Activated naive CD4-positive, alpha-beta T cell (primary cell): ENCODE measurements at places on chromosomes 1 and 21.

GRCh38 chr1:110134050-110134595 is 16.2 kb upstream of the SLC6A17 start:
- DNase-seq = no peak

GRCh38 chr1:47179988-47180563 is 9.8 kb downstream of the PDZK1IP1 start:
- DNase-seq = no peak

DNA sequence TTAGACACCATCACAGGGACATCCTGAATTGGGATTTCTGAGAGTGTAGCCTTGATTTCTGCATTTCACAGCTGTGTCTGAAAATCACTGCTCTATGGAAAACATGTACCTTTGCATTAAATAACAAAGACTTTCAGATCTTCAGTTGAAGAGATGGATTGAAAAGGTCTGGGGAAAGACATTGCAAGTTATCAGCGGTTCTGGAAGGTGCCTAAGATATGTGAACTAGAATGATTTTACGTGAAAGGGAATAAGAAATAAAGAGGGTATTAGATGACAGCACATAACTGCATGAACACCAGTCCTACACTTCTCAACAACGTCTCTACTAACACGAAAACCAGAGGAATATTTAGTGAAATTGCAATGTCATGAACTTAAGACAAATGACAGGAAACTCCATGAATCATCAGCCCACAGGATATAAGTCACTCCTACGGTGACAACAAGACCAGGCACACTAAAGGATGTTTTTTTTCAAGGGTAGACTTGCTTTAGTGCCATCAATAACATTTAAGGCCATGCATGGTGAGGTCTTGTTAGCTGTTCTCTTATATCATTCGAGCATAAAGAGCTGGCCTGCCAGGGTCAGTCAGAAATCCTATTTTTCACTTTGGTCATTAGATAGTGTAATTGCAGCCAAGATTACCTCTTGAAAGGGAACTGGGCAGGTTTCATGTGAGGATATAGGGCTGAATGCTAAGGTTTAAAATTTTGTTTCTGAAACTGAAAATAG is 283.1 kb downstream of the GRIK1 start:
- no peak for DNase-seq

DNA sequence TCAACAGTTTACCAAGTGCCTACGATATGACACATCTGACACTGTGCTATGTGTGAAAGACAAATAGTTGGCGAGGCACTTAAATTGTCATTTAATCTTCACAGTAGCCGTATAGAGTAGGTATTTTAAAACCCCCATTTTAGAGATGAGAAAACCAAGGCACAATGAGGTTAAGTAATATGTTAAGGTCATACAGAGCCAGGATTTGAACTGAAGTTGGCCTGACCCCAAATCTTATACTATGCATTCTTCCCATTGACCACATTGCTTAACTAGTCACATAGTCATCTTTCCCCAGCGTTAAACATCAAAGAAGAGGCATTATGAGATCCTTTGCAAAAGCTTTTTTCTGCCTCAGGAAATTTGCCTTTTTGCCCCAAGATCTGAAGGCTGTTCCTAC is 3.9 kb downstream of the INKA2 start:
- DNase-seq = no peak

DNA sequence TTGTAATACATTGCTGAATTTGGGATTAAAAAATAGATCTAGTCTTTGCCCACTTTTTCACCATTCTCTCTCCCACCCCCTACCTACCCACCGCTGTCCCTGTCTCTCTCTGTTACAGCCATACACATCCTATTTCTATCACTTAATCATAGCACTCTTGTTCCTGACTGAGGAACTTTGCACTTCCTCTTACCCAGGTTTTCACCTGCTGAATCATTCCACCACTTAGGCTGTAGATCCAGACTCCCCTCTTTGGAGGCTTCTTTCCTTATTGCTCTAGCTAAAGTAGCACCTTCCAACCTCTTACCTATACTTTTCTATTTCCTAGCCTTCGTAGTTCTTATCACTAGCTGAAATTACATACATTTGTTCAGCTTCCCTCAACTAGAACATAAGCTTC is 59.6 kb downstream of the ATP6V1G3 start:
- no peak for DNase-seq

DNA sequence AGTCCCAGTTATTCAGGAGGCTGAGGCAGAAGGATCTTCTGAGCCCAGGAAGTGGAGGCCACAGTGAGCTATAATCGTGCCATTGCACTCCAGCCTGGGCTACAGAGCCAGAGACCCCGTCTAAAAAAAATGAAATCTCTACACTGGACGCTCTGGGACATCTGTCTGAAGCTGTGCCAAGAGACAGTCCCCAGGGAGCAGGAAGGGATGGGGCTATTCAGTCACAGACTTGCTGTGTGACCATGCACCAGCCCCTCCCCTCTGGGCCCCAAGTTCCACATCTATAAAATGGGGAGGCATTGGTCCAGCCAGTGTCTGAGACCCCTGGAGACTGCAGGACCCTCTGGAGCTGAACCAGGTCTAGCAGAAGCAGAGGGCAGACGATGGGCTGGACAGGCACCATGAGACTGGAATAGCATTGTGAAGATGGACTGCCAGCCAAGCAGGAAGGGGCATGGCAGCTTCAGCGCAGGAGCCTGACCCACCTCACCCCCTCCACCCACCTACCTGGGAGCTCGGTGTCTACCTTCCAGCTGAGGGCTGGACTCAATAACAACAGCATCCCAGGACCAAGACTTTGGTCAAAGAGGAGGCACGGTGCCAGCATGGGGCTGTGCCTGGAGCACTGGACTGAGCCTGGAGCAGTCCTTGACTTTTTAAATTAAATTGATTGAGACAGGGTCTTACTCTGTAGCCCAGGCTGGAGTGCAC is 1.4 kb downstream of the TMEM54 start:
- DNase-seq = no peak

- no peak for DNase-seq
Measured at GRCh38 chr1:156128654-156129597, 14.4 kb downstream of the LMNA start.
